ENCODE measurements at places on chromosomes 12 and 14.

GRCh38 chr12:12115514-12115913 is 44.8 kb downstream of the BCL2L14 start:
- no peak for DNase-seq

DNA sequence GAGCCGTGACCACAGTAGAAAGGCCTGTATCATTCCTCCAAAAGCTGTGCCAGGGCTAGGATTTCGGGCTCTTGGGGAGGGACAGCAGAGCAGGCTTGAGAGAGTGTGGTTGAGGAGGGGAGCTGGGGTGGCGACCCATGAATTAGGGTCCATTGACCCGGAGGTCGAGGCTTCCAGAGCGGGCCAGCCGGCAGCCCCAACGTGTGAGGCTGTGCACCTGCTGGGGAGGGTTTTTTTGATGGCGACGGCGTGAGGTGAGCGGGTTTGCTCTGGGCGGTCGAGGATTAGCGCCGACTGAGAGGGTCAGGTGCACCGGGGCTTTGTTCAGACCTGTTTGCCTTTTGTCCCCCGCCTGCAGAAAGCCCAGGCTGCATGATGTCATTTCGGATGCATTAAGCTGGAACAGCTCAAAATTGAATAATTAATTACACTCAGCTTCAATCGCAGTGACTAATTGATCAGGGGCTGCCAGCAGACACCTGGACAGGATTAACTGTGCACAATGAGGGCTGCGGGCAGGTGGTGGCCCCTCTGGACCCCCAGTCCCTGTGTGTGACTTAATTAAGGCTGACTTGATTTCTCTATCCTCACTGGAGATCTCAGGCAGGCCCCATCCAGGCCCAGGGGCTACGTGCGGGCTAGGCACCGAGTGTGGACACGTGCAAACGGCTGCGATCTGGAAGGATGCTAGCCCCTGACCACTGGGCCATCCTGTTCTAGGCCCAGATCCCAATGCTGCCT is 42.1 kb upstream of the MEG3 start:
- DNase-seq = no peak

- DNase-seq = no peak
Observed at GRCh38 chr14:53964249-53964648, 7.6 kb upstream of the BMP4 start.

DNA sequence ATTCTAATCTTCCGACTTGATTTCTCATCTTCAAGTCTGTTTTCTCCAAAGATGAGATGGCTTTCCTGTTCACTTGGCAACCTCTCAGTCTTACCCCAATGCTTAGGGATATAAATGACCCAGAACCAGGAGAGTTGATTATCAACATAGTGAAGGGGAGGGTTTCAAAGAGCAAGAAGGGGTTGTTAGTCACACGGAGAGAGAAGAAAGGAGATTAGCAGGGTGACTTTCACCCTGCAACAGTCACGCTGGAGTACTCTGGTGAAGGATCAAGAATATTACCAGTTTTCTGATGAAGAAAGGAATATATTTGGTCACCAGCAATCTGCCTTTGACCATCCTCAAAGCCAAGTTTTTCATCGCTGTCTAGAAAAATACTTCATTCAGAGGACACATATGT is at the start of gene TMEM52B:
TSS of gene TMEM52B (plus strand) at position 212 of the 400 bp plus-strand sequence. CDS start 543 bp downstream, outside the sequence.
- DNase-seq = no peak

GRCh38 chr14:84017495-84017894 is 1512.4 kb upstream of the FLRT2 start:
- no peak for DNase-seq

DNA sequence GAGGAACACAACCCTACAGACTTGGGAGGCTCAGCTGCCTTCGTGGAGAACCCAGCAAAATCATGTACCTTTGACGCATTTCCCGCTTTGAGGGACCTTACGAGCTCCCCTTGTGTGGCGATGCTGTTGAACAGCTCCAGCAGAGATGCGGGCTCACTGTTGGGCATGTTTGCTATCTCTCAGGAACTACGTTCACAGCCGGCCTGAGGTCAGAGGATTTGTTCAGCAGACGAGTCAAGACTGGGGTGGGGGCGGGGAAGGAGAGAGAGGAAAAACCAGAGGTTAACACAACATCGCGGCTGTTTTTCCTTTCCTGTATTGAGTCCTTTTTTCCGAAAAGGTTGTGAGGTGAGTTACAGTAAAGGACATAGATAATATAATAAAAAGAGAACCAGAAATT is 45.9 kb downstream of the SLC25A47 start:
- no peak for DNase-seq

- DNase-seq = no peak
Observed at GRCh38 chr12:75505706-75506312, 5.6 kb downstream of the KRR1 start.

DNA sequence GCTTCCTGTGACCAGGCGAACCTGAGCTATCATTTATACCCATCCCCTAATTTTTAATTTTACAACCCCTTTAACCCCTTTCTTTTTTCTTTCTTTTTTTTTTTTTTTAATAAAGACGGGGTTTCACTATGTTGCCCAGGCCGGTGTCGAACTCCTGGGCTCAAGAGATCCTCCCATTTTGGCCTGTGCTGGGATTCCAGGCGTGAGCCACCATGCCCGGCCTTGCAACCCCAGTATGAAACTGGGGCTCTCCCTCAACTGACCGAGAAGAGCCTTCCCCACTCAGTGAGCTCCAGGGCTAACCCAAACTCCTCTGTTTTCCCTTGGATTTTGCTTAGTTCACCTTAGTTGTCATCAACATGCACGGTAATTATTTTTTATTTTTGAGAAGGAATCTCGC is 992 bp downstream of the CPSF2 start:
- DNase-seq = no peak

- no peak for DNase-seq
Observed at GRCh38 chr14:90600619-90601018, 203.8 kb downstream of the CALM1 start.

- no peak for DNase-seq
Observed at GRCh38 chr12:64699504-64700115, 59.6 kb downstream of the GNS start.

- DNase-seq = no peak
Observed at GRCh38 chr14:99524804-99525698, 43.8 kb downstream of the CCNK start.

DNA sequence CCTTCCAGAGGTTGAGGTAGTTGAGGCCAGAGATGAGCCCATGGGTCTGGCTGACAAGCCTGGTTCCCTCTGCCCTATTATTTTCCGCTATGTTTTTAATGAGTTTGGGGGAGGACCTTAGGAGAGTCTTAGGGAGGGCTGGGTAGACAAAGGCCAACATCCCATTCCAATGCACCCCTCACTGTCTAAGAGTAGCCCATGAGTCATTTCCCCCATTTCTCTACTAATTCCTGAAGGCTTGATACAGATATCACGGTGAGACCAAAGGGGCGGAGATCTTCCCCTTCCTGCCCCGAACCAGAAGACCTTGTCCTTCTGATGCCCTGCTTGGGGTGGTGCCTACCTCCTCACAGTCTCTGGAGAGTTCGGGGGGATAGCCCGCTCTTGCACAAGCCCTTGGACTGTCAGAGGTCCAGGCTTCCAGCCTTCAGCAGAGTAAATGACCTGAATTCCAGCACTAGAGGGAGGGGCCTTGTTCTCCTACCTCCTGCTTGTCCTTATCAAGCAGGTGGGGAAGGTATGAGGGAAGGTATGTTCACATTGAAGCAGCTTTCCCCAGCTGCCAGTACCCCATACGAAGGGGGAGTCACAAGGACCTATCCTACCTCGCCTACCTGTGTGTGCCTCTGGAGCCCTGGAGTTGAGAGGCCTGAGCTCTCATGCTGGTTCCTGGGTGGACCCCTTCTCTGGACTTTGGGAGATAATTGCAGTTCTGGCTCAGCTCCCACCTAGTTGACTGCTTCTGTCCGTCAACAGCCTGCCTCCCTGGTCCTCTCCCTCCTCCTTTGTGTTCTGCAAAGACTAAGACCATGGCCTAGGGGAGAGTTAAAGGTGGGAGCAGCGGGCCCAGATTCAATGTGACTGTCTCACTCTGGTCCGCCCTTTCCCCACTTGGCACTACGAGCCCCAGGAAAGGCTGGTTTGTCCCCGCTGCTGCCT is 3.7 kb downstream of the PSMB11 start:
- DNase-seq = no peak

DNA sequence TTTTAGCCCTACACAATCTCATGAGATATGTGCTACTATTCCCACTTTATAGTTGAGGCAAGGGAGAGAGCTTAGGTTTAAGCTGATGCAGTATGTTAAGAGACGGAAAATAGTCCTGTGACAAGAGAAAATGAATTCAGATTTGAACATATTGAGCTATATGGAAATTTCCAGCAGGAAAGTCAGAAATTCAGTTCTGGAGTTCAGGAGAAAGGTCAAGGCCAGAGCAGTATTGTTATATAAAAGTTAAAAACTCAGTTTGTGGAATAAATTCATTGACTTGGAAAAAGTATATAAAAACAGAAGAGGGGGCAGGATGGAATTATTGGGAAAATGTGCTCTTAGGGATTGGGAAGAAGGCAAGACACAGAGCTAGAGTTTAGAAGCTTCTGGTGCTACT is 167.0 kb upstream of the GZMB start:
- DNase-seq = no peak

DNA sequence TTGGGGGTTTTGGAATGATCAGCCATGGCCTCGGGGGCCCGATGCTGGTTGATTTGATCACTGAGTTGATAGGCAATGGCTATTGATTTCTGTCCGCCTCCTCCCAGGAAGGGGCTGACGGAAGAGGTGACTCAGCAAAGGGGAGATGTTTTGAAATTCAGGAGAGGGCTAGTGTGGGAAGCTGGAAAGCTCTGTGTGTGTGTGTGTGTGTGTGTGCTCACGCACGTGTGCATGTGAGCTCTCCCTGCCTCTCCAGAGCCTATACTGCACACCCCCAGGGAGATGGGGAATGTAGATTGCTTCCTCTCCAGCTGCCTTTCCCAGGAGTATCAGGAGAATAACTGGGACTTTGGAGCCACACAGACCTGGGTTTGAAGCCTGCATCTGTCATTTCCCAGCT is 184.9 kb upstream of the MYL2 start:
- no peak for DNase-seq

- no peak for DNase-seq
Observed at GRCh38 chr14:101120641-101121507, 217.4 kb upstream of the RTL1 start.

GRCh38 chr12:1234073-1234472 is 243.1 kb downstream of the ERC1 start:
- DNase-seq = no peak

GRCh38 chr12:76871742-76872141 is 7.1 kb downstream of the CSRP2 start:
- DNase-seq = no peak

- DNase-seq = no peak
Observed at GRCh38 chr12:64304571-64304970, 82.5 kb upstream of the KICS2 start.
